ENCODE measurements at places on chromosomes 3 and 15. TPM values are rescaled to one million over a fixed set of nuclear protein-coding genes. Genes with fewer than 3 reads are reported as not detected.

The CISH gene
- 0.23 TPM for total RNA-seq

The CNTN3 gene
- total RNA-seq = 0.06 TPM

The SLC25A20 gene
- total RNA-seq = 15.5 TPM

The ZNF662 gene
- total RNA-seq = not detected

The CCR9 gene
- not detected for total RNA-seq

Measured in H4 (cell line).